Jurkat, Clone E6-1 (cell line): ENCODE measurements at places on chromosomes 7 and 10.

- DNase-seq: peak; percentile 11
Measured at GRCh38 chr7:108459922-108460551, 3.8 kb upstream of the NRCAM start.

DNA sequence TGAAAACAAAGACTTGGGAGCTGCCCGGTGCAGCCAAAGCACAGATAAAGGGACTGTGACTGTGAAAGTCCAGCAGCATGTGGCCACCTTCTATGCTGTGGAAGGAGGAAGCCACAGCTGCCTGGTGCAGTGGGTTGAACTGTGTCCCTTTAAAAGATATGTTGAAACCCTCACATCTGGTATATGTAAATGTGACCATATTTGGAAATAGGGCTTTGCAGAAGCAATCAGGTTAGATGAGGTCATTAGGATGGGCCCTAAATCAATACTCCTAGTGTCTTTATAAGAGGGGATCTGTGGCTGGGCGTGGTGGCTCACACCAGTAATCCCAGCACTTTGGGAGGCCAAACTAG is 136.9 kb downstream of the GLI3 start:
- no peak for DNase-seq

GRCh38 chr10:49185213-49185612 is 3.0 kb downstream of the TMEM273 start:
- no peak for DNase-seq

DNA sequence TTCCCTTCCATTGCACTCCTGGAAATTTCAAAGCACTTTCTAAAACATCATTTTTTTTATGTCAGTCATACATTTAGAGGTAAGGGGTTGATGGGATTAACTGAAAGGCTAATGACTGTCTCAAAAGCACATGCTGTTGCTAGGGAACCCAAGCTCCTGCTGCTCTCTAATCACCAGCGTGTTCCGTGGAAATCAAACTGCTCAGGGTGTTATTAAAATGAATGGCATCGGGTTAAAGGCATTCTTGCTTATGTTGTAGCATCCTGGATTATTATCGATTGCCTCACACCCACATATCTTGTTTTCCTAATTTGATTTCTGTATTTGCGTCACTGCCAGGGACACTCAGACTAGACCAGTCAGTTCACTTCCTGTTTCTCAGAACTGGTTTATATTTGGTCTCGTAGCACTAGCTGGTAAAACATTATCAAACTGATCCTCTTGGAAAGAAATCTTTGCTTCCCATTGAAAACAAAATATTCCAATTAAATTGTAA is 216.5 kb upstream of the MKLN1 start:
- no peak for DNase-seq

- no peak for DNase-seq
Measured at GRCh38 chr7:135510592-135511183, 786 bp upstream of the CNOT4 start.

DNA sequence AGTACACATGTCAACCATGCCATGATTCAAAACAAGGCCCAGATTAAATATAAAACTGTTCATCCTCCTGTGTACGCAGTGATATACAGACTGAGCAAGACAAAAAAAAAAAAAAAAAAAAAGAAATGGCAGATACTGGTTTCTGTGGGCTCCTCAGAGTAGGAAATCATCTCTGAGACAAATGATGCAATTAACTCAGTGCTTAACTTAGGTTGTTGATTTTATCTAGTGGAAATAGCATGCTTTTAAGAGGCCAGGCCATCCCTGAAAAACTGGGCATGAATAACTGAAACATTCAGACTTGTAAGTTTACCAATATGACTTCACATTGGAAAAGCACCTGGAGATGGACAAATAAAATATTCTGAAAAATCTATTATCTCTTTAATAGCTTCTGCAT is 69.0 kb downstream of the DKK1 start:
- no peak for DNase-seq

DNA sequence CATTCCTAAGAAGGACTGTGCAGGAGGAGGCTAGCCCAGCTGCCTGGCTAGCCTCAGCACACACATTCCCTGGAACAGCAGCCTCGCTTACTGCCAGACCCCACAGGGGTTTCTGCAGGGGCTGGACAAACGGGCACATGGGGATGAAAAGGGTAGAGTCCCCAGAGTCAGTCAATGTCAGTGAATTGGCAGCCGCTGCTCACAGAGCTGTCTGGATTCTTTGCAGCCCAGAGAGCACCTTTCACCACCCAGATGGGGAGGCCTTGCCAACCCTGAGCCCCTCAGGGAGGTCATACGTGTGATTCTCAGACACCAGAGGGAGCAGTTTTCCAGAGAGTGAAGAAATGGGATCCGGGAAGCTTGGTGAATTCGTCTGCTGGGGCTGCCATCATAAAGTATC is 143.3 kb downstream of the KCNMA1 start:
- no peak for DNase-seq

- DNase-seq: no peak
Measured at GRCh38 chr7:138317044-138317596, 142.9 kb upstream of the TRIM24 start.

GRCh38 chr7:32164341-32164996 is 94.3 kb upstream of the PDE1C start:
- DNase-seq: no peak

GRCh38 chr10:5897053-5897340 is 7.0 kb downstream of the FBH1 start:
- DNase-seq: no peak

DNA sequence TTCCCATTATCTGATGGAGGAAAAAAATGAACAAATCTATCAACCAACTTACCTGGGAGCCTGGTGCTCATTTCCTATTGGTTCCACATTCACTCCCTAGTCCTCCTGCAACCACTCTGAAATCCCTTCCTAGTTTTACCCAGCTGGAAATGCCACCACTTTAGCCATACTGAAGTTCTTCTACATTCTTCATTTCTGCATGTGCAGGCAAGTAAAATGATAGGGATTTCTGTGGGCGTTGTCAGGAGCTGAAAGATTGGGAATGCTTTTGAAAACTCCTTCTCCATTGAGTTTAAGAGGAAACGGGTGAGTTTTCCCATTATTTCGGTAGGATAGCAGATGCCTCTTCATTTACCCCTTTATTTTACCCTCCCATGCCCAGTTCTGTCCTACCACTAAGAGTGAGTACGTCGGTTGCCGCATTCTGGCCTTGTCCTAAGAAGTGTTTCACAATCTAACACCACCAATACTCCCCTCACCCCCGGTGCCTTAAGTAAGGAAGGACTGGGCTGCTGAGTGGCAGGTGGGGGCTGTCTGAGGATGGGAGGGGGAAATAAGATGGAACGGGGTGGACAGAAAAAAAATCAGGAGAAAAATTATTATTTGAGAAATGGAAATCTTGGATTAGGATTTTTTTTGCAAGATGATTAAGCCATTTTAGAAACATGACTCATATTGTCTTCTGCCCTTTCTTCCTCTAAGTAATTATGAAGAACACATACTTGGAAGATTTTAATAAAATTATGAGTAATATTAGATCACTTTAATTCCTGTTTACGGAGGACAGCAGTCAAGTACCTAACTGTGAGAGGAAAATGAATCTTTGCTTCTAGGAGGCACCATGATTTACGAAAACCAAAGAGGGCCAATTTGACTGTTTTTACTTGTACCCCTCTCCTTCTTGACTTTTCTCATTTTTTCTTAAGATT is 13.2 kb upstream of the TAS2R60 start:
- DNase-seq: no peak
